ENCODE measurements at places on chromosomes 7 and 10.

GRCh38 chr7:73312831-73313520 is 4.3 kb upstream of the NSUN5 start:
- DNase-seq: no peak

- no peak for DNase-seq
Observed at GRCh38 chr10:83632701-83633100, 506.6 kb upstream of the GHITM start.

DNA sequence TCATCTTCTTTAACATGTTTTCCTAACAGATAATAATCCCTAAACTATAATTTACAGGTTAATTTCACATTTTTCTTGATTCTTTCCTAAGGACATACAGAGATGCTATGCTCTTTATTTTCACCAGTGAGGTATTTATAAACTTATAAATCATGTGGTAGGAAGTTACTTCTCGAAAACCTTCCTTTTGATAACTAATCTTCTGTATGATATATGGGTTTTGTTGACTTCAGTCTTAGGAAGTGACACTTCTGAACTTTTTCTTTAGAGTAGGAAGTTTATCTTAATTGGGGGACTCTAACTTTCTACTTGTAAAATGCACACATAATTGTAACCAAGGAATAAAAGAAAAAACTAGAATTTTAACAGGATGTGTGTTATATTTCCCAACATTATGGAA is 9.8 kb upstream of the PNPLA8 start:
- no peak for DNase-seq

DNA sequence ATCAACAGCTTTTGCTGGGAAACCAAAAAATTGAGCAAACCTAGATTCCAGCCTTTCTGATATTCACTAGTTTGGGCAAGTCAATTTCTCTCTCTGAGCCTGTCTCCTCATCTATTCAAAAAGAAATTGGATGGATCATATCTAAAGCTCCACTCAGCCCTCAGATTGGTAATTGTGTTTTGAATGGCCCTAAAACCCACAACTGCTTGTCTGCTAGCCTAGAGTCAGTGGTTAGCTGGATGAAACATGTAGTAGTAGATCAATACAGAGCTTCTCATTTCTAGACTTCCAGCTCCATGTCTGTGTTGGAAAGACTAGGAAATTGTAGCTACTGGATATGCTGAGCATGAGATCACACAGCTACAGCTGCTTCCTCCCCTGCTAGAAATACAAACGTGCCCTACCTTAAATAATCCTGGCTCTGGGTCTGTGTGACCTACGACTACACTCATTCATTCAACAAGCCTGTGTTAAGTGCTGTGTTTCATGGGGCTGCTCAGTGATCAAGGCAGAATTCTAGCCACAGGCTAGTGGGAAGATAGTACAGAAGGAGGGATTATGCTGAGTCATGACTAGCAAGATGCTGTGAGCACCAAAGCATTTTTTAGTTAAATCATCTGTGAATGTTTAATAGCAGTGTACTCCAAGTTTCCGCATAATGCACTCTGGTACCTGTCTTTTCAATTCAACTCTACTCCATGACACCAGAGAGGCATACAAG is 15.7 kb downstream of the DNTT start:
- peak; percentile 24 for DNase-seq

- peak; percentile 90 for DNase-seq
Observed at GRCh38 chr7:21767300-21767900, 178.3 kb downstream of the CDCA7L start.

GRCh38 chr7:8063706-8064297 is 95.2 kb downstream of the GLCCI1 start:
- DNase-seq: no peak

DNA sequence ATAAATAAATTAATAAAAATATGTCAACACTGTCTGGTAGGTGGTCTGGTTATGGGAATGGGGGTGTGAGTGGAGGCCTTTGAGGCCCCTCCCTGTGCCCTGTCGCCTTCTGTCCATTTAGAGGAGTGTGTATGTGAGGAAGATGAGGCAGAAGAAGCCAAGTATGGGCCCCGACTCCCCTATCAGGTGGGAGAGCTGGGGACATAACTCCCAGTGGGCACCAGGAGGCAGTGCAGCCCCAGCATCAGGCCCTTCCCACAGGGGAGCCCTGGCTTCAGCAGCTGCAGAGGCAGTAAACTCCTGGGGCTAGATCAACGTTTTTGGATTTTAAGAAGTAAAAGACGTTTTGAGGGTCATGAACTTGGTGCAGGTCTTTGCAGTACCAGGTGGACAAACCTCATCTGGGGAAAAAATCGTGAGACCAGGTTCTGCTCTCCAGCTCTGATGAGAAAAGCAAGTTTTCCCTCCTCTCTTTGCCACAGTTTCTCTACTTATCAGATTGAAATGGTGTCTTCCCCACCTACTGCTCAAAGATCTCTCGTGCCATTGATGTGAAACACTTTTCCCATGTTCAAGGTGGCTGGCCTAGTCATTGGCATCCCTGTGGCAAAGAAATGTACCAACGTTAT is 167.8 kb upstream of the EEPD1 start:
- DNase-seq: peak; percentile 89

DNA sequence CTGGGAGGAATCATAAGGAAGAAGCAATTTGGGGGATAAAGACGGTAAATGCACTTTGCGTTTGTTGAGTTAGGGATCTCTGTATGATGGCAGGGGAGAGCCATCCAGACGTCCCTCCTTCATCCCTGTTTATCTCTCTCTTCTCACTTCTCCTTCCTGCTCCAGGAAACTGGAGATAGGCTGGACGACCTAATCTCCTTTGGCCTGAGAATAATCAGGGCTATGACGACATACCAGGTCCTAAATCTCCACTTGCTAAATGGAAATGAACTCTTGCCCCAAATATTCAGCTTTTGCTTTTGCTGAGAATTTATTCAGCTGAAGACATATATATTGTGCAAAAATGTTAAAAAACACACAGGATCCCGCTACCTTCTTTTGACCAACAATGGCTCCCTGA is 182.9 kb upstream of the INHBA start:
- DNase-seq: no peak

DNA sequence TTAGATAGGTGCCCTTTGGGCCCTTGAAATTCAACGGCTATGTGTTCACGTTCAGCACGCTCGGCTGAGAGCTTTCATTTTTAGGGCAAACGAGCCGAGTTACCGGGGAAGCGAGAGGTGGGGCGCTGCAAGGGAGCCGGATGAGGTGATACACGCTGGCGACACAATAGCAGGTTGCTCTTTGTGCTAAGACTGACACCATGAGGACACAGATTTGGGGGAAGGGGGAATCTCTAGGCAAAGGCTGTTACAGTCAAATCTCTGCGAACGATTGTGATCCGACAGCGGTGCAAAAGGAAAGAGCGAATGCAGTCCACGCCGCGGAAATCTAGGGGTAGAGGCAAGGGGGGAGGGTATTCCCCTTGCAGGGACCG is 667 bp downstream of the KLLN start:
- no peak for DNase-seq

- DNase-seq: peak; percentile 23
Observed at GRCh38 chr7:71636329-71636728, 504.4 kb downstream of the GALNT17 start.

DNA sequence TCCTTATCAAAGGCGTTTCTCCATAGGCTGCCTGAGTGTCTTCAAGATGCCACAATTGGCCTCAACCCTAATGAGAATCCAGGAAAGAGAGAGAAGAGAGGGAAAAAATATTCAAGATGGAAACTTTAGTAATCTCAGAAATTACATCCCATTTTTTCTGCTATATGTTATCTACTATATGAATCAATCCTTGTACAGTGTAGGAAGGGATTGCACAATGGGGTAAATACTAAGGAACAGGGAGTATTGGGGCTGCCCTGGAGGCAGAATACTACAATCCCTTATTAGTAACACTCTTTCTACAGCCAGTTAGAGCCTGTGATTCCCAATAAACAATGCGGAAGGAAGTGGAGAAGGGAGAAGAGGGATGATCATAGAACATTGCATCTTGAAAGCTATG is 27.9 kb downstream of the TFPI2 start:
- no peak for DNase-seq

DNA sequence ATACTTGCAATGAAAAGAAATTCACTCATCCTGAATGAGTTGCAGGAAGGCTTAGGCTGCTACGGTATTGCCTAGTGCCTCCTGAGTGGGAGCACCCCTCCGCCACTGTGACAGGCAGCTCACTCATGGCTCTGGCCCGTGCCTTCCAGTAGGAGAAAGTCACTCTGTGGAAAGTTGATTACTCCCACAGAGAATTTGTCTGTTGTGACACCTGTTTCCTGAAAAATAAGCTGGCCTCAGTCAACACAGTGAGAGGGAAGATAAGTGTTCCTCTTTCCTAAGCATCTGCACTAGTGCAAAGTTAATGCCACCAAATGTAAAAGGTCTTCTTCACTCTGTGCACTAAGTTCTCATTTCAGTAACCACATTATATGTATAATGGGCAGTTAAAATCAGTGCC is 158.8 kb upstream of the INHBA start:
- DNase-seq: no peak
